ENCODE measurements at places on chromosomes 13 and 19. TPM values are rescaled to one million over a fixed set of nuclear protein-coding genes. Genes with fewer than 3 reads are reported as not detected.

DNA sequence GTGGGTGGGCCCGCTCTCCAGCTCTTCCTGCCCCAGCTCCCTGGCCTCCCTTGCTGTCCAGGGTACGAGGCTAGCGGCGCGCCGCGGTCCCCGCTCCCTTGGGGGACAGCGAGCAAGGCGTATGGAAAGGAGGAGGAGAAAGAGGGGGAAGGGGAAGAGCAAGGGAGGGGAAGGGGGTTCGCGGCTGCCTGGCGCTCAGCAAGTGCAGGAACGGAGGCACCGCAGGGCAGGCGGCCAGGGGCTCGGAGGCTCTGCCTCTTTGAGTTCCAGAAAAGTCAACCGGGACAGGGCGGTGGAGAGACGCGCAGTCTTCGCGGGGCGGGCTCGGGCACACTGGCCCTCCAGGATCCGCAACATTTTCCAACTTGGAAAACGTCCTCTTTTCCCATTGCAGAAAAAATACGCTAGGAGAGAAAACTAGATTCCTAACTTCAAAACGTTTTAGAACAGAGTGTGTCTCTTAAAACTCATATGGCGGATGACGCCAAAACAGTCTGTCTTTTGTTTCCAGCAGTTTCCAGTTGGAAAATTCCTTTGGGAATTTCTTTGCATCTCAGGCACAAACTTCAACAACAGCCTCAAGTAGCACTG is 23.1 kb upstream of the TNFRSF19 start:
- H3K36me3 ChIP-seq = no peaks in the 10 kb centered on the region
- H3K27ac ChIP-seq = peak overlapping the region; percentile 76
- peak; percentile 40 for DNase-seq
- H3K4me1 ChIP-seq = no peaks in the 10 kb centered on the region

- no peaks in the 10 kb centered on the region for H3K4me1 ChIP-seq
- H3K36me3 ChIP-seq = no peaks in the 10 kb centered on the region
These were observed 496.7 kb downstream of the EFNB2 start for GRCh38 chr13:106038752-106039151.

GRCh38 chr13:84553227-84553626 is 671.0 kb upstream of the SLITRK1 start:
- no peak overlapping the region for H3K4me3 ChIP-seq
- H3K36me3 ChIP-seq = no peaks in the 10 kb centered on the region
- no peak overlapping the region for H3K27ac ChIP-seq
- no peaks in the 10 kb centered on the region for H3K4me1 ChIP-seq

The SSC5D gene
- total RNA-seq = 22.5 TPM

The ZNF497 gene
- 6.8 TPM for total RNA-seq

DNA sequence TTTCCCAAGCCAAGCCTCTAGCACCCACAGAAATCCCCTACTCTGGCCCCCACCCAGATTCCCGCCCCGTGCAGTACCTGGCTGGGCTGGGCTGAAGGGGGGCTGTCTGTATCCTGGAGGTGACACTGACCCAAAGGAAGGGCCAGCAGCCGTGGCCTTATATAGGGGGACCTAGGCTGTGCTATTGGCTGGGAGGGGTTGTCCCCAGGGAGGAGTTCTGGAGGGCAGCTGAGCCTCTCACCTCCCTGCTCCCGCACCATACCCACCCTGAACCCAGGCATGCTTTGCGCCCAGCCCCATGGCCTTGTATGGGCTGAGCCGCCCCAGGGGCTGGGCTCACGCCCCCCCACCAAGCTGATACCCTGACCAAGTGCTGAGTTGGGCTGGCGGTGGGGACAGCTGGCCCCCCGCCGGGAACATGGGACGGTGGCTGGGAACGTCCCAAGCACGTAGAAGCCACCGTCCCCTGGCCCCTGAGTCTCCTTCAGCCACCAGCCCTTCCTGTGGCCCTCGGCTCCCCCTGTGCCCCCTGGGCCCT is at the start of gene CKM:
Gene CKM, minus strand, starts transcription at position 132 of the 538 bp plus-strand sequence. CDS start 3,162 bp downstream, outside the sequence.
- H3K27me3 ChIP-seq = no peaks in the 10 kb centered on the region
- H3K4me3 ChIP-seq = no peak within 1 kb of the TSS
- H3K4me1 ChIP-seq = no peaks in the 10 kb centered on the region
- H3K27ac ChIP-seq = no peak within 1 kb of the TSS
- DNase-seq = no peak
- no peaks in the 10 kb centered on the region for H3K36me3 ChIP-seq

DNA sequence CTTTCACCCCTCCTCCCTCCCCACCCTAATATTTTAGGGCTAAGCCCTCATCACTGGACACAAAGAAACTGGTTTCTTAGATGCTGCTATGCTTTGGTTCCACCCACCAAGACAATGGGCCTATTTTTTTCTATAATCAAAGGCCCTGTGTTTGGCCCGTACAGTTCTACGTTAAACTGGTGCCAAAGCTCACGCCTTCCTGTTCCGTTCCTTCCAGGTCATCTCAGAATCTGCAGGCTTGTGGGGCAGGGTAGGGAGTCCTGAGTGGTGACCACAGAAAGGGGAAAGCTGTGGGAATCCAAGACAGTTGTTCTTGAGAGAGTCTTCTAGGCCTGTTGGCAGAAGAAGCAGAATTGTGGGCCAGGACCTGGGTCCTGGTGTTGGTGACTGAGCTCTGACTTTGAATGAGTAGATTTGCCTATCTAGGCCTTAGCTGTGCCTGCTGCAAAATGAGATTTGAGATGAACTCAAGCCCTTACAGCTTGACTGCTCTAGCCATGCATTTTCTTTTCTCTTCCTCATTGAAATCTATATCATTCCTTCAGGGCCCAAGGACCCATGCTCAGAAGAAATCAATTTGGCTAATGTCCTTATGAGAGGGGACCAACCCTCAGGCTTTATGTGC is 19.1 kb upstream of the CXCL17 start:
- no peaks in the 10 kb centered on the region for H3K36me3 ChIP-seq
- DNase-seq = no peak
- no peaks in the 10 kb centered on the region for H3K27me3 ChIP-seq
- no peak overlapping the region for H3K4me3 ChIP-seq

DNA sequence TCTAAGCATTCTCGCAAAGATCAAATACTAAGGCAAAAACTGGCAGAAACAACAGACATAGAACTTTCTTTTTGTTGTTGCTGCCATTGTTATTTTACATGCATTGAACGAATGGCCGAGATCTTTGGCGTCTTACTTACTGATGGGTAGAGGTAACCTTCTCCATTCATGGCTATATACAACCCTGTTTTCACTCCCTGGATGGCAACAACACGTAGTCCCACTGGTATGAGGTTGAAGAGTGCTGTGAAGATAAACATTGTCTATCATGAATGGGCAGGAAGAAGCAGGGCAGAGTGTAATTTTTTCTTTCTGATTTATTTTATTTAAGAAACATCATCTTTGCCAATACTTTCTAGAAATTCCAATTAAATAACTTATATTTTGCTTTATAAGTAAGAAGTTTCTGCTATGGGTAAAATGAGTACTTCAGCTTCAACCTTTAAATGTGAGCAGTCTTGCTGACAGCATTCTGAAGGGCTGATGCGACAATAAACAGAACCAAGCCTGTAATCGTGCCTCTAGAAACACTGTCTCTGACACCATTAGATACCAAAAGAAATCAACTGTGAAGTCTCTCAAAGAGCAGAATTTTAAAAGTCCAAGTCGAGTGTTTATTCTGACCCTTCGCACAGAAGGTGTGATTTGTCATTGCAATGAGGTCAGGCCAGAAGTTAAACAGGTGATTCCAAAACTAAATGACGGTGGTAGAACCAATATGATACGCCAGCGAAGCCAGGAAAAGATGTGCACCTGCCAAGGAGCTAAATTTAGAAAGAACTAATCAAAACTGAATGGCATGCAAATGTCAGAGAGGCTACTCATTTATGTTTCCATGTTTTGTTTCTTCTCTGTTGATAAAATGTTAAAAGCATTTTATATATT is 416.4 kb downstream of the ITGBL1 start:
- H3K27me3 ChIP-seq = no peaks in the 10 kb centered on the region
- H3K4me3 ChIP-seq = no peak overlapping the region
- H3K36me3 ChIP-seq = no peaks in the 10 kb centered on the region

DNA sequence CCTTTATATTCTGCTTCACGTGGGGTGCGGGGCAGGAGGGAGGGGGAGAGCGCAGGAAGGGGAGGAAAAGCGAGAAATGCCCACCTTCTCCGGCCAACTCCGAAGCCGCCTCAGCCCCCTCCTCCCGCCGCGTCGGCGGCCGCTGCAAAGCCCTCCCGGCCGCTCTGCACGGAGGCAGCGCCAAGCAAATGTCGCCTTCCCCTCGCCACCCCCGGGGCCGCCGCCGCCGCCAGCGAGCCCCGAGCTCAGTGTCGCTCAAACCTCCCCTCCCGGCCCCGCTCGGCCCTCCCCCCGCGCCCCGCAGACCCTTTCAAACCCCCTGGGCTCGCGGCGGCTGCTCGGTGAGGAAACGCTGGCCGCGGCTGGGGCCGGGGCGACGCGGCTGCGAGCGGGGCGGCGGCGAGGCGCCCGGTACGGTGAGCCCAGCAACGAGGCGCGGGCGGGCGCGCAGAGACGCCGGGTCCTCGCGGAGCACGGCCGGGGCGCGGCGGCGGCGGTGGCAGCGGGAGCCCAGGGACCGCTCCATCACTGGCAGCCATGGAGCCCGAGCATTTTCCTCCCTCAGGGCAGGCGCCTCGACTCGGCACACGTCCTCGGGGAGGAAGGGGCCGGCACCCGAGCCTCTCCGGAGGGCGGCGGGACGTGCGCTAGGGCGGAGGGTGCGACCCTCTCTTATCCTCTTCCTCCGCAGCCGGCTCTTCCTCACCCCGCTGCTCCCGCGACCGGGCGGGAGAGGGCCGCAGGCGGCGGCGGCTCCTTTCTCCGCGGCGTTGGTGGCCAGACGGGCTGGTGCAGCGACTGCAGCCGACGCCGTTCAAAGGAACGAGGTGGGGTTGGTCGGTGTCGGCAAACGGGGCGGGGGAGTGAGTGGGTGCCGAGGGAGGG is 463 bp upstream of the TSC22D1 start:
- peak; percentile 26 for DNase-seq
- peak overlapping the region; percentile 71 for H3K4me3 ChIP-seq
- no peaks in the 10 kb centered on the region for H3K36me3 ChIP-seq
- H3K27me3 ChIP-seq = no peaks in the 10 kb centered on the region

GRCh38 chr13:50686551-50686950 is 156.9 kb downstream of the DLEU7 start:
- no peaks in the 10 kb centered on the region for H3K27me3 ChIP-seq
- no peak for DNase-seq
- H3K36me3 ChIP-seq = no peaks in the 10 kb centered on the region
- no peak overlapping the region for H3K27ac ChIP-seq
- no peaks in the 10 kb centered on the region for H3K4me1 ChIP-seq
- no peak overlapping the region for H3K4me3 ChIP-seq

The CPT1C gene
- 19.1 TPM for total RNA-seq

The LGALS14 gene
- total RNA-seq = not detected

- H3K27me3 ChIP-seq = no peaks in the 10 kb centered on the region
- H3K4me3 ChIP-seq = no peak overlapping the region
- H3K36me3 ChIP-seq = no peaks in the 10 kb centered on the region
- peak; percentile 44 for DNase-seq
These were observed 2.2 kb downstream of the CXCL17 start for GRCh38 chr19:42440357-42441048.

DNA sequence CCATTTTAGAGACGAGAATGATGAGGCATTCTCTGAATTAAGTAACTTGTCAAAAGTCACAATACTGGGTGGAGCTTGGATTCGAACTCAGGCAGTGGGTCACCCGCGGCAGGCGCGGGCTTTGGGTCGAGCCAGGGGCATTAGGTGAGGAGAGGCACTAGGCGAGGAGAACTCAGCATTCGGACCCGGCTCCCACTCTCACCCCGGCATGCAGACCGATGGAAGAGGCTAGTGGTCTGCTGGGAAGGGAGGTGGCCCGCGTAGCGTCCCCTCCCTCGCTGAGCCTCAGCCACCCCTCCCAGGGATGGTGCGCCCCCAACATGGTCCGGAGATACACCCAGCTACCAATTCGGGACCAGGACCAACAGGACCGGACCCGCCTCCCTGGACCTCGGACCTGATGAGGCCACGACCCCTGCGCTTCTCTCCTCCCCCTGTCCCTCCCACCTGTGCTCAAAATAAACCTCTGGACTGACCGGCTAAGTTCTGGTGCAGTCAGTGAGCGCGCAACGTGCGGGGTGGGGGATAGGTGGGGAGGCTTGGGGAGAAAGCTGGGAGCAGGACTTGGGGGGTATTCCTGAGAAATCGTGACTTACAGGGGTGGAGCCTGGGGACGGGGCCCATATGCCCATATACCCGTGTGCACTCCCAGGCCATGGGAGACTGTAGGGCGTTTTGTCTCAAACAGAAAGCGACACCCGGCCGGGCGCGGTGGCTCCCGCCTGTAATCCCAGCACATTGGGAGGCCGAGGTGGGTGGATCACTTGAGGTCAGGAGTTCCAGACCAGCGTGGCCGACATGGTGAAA is 1.3 kb upstream of the SNAPC2 start:
- H3K4me1 ChIP-seq = peaks cover 19% of the 10 kb centered on the region
- no peaks in the 10 kb centered on the region for H3K36me3 ChIP-seq
- H3K27ac ChIP-seq = no peak overlapping the region
- no peak for DNase-seq
- H3K4me3 ChIP-seq = no peak overlapping the region

The NKPD1 gene
- not detected for total RNA-seq

The KIR2DL4 gene
- total RNA-seq = not detected

DNA sequence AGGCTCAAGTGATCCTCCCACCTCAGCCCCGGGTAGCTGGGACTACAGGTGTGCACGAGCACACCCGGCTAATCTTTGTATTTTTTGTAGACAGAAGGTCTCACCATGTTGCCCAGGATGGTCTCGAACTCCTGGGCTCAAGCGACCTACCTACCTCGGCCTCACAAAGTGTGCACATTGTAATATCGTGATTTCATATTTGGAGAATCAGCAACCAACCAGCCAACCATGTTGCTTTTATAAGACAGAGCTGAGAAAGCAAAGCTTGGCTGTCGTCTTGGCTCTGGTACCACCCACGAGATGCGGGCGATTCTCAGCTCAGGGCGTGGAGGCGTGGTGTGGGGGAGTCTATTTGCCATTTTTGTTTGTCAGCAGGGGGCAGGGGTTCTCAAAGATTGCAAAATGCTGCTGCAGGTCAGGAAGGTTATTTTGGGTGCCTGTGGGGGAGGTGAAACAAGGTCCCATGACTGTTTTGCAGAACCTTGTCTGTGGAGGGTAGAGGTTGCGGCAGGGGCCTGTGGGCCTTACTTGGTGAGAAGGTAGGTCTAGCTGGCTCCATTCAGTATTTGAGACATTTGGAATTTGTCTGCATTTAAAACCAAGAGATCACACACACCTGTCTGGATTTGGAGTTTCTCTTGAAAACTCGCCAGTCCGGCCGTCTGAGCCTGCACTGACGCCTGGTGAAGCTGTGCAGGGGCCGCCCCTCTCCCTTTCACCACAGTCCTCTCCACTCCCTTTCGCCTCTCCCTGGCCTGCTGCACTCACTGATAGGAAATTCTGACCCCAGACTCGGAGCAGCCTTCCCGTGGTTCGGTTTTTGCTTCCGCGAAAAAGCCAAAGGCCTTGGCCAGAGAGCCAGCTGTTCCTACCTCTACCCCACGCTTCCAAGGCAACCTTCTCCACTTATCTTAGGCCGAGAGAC is 15.4 kb downstream of the TNFAIP8L1 start:
- no peaks in the 10 kb centered on the region for H3K4me1 ChIP-seq
- H3K36me3 ChIP-seq = no peaks in the 10 kb centered on the region
- no peaks in the 10 kb centered on the region for H3K27me3 ChIP-seq
- DNase-seq = no peak
